ENCODE measurements at places on chromosomes 7 and 10.
A peak's percentile ranks its signal among the peaks of the same experiment; 100 is the strongest.

DNA sequence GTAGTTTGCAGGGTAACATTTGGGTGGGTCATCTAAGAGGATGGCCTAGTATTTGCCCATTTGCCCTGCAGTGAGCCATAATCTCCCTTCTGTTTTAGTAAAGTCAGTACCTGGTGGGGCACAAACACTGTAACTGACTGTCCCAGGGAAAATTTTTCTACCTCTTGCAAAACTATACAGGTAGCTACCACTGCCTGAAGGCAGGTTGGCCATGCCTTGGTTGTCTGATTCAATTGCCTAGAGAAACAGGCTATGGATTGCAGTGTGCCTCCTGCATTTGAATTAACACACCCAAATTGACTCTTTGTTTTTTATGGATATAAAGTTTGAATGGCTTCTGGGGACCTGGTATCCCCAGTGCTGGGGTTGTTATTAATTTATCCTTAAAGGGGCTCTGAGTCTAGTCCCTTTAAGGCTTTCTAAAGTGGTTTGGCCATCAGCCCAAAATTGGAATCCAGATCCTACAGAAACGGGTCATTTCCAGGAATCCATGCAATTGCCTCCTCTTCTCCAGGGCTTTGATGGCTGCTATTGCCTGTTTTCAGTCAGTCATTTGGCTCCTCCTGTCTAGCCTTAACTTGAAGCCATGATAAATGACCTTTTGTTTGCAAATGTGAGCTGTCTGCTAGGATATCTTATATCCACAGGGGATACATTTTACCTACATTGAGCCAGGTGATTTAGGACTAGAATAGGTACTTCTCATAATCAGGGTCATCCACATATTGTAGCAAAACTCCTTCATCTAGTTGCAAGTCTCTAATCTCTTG, 89.1 kb downstream of the STRA8 start:
- no peak for DNase-seq

DNA sequence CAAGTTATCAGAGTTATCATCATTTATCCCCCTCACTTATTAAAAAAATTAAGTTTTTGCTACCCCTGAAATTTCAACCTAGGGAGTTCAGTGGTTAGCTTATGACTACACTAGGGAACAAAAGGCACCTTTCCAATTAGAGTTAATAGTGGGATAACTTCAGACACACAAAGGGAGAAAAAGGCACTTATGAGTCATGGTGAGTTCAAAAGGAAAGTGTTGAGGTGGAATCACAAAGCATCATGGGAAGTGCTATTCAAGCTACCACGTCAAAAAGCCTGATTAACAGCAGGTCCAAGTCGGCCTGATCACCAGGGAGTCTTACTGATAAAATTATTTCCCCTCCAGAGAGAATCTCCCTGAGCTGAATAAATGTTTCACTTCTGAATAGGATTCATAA, 165.7 kb downstream of the C7orf25 start:
- no peak for DNase-seq

- DNase-seq = peak; percentile 57
These were observed 597 bp downstream of the APBB1IP start for GRCh38 chr10:26438534-26439341.

DNA sequence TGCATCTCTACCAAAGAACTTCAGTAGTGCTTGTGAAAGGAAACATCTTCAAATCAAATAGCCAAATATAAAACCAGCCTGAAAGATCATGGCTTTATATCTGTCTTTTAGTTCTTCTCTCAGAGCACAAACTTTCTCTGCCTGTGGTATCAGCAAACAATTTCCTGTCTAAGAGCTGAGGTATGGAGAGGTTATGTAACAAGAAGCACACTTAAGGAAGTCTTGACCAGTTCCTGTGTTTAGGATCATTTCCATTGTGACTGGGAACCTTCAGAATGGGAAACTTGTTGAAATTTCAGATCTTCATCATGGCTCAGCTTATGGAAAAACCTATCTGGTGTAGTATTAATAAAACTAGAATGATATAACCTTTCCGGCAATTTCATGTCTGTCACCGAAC, 148.8 kb downstream of the MBL2 start:
- no peak for DNase-seq

GRCh38 chr10:12405342-12406320, 56.3 kb downstream of the CAMK1D start:
- no peak for DNase-seq

GRCh38 chr7:75992083-75992755, 2.2 kb downstream of the TMEM120A start:
- DNase-seq = peak; percentile 66

Data from sciatic nerve (tissue), 2 donors.